Common myeloid progenitor, CD34-positive (primary cell): ENCODE measurements at places on chromosomes 4 and X.

DNA sequence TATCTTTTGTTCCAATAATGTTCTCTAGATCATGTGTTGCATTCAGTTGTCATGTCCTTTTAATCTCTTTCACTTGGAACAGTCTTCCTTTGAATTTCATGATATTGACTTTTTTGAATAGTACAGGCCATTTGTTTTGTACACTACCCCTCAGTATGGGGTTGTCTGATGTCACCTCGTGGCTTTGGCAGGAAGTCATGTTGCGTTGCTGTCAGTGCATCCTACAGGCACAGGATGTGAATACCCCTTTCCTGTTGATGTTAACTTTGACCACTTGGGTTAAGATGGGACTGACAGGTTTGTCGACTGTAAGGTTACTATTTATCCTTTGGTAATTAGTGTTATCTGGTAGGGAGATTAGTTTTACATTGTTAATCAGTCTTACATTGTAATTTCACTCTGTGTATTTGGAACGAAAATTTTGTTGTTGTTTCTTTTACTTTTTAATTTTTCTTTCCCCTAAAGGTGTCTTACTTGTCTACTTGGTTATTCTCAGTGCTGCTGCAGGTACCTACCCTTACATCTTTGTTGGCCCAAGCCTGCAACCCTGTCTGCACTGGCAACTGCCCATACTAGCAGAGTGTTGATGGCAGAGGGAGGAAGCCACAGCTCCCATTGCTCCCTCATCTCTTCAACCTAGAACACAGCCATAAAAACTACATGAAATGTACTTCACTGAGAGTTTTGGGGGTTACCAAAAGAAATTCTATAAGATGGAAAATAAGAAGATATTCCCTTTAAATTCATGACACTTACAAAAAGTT, 14.7 kb upstream of the ATP8A1 start:
- no peak overlapping the region for H3K4me3 ChIP-seq
- no peak overlapping the region for H3K27ac ChIP-seq
- peak; percentile 39 for DNase-seq
- H3K4me1 ChIP-seq: peaks cover 7% of the 10 kb centered on the region
- no peaks in the 10 kb centered on the region for H3K27me3 ChIP-seq

DNA sequence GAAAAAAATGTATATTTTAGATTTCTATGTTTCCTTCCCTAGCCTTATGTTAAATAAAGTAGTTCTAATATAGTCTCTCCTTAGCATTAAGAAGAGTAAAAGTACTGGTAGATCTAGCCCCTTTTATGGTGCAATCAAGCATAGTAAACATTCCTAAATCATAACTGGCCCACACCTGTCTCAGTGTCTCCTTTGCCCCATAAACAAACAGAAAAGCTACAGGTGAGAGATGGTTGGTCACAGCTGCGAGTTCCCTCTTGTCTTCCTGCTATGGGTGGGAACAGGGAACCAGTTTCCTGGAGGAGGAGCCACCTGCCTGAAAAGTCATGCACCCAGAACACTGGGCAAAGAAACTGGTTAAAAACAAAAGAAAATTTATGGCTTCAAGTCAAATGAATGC, 16.6 kb downstream of the SOWAHB start:
- H3K4me3 ChIP-seq: no peak overlapping the region
- DNase-seq: no peak
- no peaks in the 10 kb centered on the region for H3K27me3 ChIP-seq
- H3K36me3 ChIP-seq: no peaks in the 10 kb centered on the region

DNA sequence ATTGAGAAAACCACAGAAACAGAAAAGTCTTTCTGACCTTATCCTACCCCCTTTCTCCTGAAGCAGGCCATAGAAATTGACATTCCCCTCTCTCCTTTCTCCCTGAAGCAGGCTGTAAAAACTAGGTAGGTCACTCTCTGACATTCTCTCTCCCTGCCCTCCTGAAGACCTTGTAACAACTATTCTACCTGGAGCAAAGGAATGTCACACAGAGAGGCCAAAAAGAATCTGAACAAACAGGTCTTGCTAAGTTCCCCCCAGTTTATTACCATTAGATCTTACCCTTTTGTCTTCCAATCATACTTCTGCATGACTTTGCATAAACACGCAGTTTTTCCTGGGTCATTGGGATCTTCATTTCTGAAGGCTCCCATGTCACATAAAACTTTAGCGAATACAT, 198.3 kb upstream of the GYPA start:
- no peaks in the 10 kb centered on the region for H3K4me1 ChIP-seq
- H3K4me3 ChIP-seq: no peak overlapping the region
- DNase-seq: no peak
- no peaks in the 10 kb centered on the region for H3K27me3 ChIP-seq

DNA sequence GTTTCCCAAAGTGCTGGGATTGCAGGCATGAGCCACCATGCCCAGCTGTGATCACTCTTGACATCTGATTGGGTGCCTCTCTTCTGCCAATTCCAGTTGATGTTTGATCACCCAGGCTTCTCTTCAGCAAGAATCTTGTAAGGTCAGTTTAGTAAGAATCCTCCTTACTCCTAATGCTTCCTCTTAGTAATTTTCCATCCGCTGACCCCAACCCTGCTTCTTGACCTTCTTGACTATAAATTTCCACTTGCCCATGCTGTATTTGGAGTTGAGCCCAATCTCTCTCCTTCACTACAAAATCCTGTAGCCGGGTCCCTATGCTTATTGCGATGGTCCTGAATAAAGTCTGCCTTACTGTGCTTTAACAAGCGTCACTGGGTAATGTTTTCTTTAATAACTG, 75.4 kb downstream of the DDIT4L start:
- no peaks in the 10 kb centered on the region for H3K36me3 ChIP-seq
- H3K27me3 ChIP-seq: no peaks in the 10 kb centered on the region
- no peak overlapping the region for H3K27ac ChIP-seq

DNA sequence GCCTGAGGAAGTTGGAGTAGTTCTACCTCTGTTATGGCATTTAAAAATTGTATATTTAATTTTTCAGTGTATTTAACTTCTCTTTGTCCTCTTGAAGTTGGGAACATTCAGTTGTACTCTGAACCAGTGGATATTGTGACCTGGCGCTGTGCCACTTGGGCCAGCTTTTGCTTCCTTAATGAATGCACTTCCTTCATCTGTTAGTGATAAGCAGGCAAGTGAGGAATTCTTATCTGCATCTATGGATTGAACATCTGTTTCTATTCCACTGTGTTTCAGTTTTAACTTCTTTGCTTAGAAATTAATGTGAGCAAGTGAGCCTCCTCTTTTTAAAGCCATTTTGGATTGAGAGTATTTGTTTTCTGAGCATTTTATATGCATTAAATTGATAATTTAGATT, 128.3 kb downstream of the UCHL1 start:
- H3K27ac ChIP-seq: no peak overlapping the region
- peak; percentile 85 for DNase-seq
- H3K36me3 ChIP-seq: no peaks in the 10 kb centered on the region
- H3K27me3 ChIP-seq: no peaks in the 10 kb centered on the region
- no peak overlapping the region for H3K4me3 ChIP-seq

DNA sequence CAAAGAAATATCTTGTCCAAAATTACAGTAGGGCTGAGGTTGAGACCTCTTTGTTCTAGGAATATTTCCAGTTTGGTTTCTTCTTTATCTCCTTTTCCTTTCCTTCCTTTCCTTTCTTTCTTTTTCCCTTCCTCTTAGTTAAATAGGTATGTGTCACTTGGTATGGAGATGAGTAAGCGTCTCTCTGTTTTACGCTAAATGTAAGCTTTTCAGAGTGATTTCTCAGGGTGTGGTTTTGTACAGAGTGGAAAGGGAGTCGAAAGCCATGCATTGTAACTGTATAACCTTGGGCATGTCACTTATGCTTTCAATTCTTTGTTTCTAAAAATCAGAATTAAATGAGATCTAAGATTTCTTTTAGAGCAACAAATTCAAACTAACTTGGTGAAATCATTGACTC, 54.8 kb downstream of the TLL1 start:
- H3K36me3 ChIP-seq: no peaks in the 10 kb centered on the region
- H3K4me3 ChIP-seq: no peak overlapping the region
- H3K4me1 ChIP-seq: no peaks in the 10 kb centered on the region
- no peak overlapping the region for H3K27ac ChIP-seq
- DNase-seq: no peak

- no peaks in the 10 kb centered on the region for H3K36me3 ChIP-seq
- H3K27ac ChIP-seq: no peak overlapping the region
- no peaks in the 10 kb centered on the region for H3K27me3 ChIP-seq
- H3K4me3 ChIP-seq: no peak overlapping the region
Measured at GRCh38 chr4:185991770-185992169, 77.2 kb upstream of the TLR3 start.

DNA sequence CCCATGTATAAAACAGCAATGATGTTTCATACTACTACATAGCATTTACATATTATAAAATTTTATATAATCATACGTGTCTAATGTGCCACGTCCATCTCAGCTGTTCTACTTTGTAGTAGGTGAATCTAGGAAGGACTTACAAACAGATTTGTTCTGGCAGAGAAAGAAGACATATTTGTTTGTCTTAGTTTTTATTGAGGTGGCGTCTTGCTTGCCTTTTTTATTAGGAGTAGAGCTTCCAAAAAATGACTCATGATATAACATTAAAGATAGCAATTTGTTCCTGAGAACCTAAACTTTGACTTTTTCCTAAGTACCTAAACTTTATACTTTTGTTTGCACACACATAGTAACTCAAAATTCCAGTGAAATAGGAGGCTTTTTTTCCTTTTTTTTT, 64.6 kb downstream of the CLDN22 start:
- no peak overlapping the region for H3K27ac ChIP-seq
- no peak overlapping the region for H3K4me3 ChIP-seq
- H3K27me3 ChIP-seq: no peaks in the 10 kb centered on the region
- H3K4me1 ChIP-seq: no peaks in the 10 kb centered on the region
- H3K36me3 ChIP-seq: peaks cover 1% of the 10 kb centered on the region
- DNase-seq: no peak

GRCh38 chrX:1397001-1397400, 5.1 kb upstream of the SLC25A6 start:
- DNase-seq: no peak
- no peak overlapping the region for H3K27ac ChIP-seq
- H3K27me3 ChIP-seq: no peaks in the 10 kb centered on the region
- H3K4me1 ChIP-seq: peaks cover 18% of the 10 kb centered on the region

DNA sequence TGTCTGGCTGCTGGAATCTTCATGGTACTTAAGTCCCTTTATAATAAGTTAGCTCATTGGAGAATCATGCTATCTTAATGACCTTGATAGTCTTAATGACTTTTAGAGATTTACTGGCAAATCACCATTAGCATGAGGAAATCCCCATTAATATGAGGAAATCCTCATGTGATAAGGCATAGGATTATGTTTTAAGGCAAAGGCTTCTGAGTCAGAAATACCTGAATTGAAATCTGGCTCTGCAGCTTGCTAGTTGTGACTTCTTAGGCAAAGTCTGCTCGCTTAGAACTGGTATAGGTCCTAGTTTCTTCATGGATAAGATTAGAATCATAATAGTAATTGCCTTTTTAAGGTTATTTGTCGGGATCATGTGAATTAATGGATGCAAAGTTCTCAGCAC, 190.2 kb upstream of the BANK1 start:
- H3K4me1 ChIP-seq: no peaks in the 10 kb centered on the region
- no peak for DNase-seq
- no peak overlapping the region for H3K27ac ChIP-seq
- H3K27me3 ChIP-seq: no peaks in the 10 kb centered on the region

DNA sequence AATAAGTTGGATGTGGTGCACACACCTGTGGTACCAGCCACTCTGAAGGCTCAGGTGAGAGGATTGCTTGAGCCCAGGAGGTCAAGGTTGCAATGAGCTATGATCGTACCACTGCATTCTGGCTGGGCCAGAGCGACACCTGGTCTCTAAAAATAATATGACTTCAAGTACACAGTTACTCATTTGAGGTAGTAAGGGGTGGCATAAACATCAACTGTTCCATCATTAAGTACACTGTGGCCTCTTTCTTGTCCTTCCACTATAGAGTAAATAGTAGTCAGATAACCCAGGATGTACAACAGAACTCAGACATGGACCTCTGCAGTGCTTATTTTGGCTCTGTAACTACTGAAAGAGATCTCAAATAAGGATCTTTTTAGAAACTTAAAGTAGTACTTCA, 10.6 kb downstream of the FAM9B start:
- H3K4me3 ChIP-seq: no peak overlapping the region
- no peak overlapping the region for H3K27ac ChIP-seq
- H3K4me1 ChIP-seq: no peaks in the 10 kb centered on the region
- no peaks in the 10 kb centered on the region for H3K27me3 ChIP-seq
- no peaks in the 10 kb centered on the region for H3K36me3 ChIP-seq
- no peak for DNase-seq

DNA sequence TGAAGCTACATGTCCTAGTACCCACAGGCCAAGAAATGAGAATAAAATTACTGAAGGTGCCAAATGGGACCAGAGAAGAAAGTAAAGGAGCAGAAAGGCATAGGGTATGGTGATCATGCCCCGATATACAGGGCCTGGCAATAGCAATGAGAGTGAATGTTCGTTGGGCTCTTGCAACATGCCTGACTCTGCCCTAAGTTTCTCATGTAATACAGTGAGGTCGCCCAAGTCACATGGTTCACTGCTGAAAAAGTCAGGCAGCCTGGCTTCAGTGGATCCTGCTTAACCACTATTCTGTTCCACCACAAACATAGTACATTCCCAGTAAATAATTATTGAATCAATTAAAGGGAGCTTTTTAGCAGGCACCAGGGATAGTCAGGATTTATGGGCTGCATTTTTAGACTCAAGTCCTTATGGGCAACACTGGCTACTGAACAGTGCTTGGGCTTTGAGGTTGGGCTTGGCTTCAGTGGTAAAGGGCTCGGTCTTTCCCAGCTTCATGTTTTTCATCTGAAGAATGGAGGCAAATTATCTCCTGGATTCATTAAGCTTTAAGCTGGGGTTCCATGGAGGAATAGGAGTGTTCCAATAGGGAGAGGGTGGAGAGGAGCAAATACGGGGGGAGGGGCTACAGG, 67.1 kb upstream of the ZNF518B start:
- H3K27me3 ChIP-seq: no peaks in the 10 kb centered on the region
- no peaks in the 10 kb centered on the region for H3K4me1 ChIP-seq
- H3K27ac ChIP-seq: no peak overlapping the region
- DNase-seq: no peak

- no peaks in the 10 kb centered on the region for H3K4me1 ChIP-seq
- peaks cover 5% of the 10 kb centered on the region for H3K36me3 ChIP-seq
- H3K27ac ChIP-seq: no peak overlapping the region
- no peak overlapping the region for H3K4me3 ChIP-seq
- H3K27me3 ChIP-seq: no peaks in the 10 kb centered on the region
Measured at GRCh38 chrX:14902537-14902936, 29.3 kb downstream of the MOSPD2 start.

DNA sequence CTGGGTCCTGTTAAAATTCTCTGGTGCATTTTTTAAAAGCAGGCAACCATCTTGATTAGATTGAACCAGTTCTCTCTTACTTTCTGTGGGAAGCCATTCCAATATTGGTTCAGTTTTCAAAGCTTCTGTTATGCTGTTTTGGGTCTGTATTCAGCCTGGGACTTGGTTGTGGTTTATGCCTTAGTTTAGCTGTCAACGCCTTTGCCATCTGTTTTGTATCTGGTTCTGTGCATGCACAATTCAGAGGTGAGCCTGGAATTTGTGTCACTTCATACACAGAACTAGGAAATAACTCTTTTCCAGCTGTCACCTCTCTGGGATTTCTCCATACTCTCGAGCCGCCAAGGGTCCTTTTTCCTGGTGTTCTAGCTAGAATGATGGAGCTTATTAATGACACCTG, 46.2 kb downstream of the STAP1 start:
- no peak overlapping the region for H3K27ac ChIP-seq
- H3K27me3 ChIP-seq: no peaks in the 10 kb centered on the region
- H3K36me3 ChIP-seq: peaks cover 11% of the 10 kb centered on the region
- H3K4me1 ChIP-seq: no peaks in the 10 kb centered on the region

GRCh38 chr4:4647041-4647440, 105.2 kb upstream of the STX18 start:
- no peaks in the 10 kb centered on the region for H3K36me3 ChIP-seq
- no peak for DNase-seq
- no peaks in the 10 kb centered on the region for H3K27me3 ChIP-seq
- no peaks in the 10 kb centered on the region for H3K4me1 ChIP-seq
